ENCODE measurements at places on chromosomes 3 and 15. TPM values are rescaled to one million over a fixed set of nuclear protein-coding genes. Genes with fewer than 3 reads are reported as not detected.
A peak's percentile ranks its signal among the peaks of the same experiment; 100 is the strongest.

DNA sequence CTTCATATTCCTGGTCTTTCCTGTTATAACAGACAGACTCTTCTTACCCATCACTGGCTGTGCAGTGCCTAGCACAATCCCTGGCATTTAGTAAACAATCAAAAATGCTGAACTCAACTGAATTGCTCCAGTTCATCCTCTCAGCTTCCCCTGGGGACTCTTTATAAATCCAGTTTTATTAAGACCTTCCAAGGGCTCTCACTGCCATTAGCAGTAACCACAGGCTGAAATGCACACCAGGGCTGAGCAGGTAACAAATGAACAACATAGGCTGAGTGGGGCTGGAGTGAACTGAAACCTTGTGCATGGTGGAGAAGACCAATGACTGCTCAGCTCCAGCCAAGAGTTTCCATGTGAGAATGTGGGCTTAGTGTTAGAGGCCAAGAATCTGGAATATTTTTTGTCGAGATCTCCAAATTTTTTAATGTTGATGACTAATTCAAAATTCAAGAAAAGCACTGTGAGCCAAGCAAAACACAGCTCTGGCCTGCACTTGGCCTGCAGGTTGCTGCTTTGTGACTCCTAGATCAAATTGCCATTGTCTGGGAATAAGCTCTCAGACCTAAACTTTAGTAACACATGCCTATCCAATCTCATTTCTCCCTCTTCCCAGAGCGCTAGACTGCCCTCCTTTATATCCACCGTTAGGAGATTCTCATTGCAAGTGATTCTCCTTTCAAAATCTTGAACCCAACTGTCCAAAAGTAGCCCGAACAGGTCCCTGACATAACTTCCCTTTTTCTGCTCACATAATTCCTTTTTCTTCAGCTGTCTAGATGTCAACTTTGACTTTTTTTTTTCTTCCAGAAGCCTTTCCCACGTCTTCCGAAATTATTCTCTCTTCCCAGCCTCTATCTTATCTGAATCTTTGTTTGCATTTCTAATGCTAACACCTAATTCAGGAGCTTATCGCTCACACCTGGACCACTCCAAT, 7.4 kb downstream of the SQOR start:
- no peak for DNase-seq

- DNase-seq: no peak
These were observed 48.3 kb downstream of the NPTN start for GRCh38 chr15:73584699-73585420.

Gene ITPKA
- total RNA-seq: 0.20 TPM

DNA sequence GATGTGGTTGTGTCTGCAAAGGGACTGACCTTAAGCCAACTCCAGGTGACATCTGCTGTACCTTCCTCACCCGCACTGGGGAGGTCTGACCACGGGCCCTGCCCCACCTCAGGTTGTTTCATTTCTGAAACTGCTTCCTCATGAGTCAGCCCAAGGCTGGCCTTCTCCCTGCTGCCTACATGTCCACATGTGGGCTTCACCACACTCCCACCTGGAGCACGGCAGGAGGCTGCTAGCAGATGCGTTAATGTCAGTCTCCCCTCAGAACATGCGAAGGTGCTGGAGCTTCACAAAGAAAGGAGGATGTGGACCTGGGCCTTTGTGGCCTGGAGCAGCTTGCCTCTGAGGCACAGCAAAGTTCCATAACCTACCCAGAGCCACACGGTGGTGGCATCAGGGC, 69.4 kb upstream of the PLXNA1 start:
- DNase-seq: no peak

Gene CPOX
- total RNA-seq: 15.7 TPM

- DNase-seq: no peak
These were observed 5.2 kb downstream of the ESYT3 start for GRCh38 chr3:138439646-138440045.

DNA sequence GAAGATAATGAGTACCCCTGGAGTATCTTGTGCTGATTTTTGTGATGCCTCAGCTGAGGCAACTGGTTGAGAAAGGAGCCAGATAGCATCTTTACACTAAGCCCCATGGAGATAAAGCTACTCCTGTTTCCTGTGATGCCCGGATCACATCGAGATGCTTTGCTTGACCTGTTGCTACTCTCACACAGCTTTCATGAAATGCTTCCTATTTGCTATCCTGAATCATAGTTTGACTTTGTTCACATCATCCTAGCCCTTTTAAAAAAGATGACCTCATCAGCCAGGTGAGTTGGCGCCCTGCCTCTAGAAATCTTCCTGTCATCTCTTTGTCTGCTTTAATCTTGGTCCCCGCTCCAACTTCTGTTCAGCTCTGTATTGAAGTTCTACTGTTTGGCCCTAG, 409.6 kb upstream of the TBL1XR1 start:
- DNase-seq: peak; percentile 40

DNA sequence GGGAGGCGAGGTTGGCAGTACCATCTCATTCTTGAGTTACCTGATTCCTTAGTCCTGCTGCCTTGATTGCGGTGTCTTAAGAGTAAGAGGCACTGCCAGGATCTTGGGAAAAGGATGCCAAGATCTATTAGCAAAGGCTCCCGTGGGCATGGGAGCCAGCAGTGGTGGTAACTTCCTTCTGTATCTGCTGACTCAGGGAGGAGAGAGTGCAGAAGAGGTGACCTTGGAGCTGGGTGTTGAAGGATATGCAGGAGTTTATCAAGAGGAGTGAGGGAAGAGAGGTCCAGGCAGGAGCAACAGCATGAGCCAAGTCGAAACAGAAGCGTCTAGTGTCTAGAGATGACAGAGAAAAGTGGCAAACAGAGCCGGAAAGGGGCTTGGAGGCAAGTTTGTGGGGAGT, 4.5 kb downstream of the MESP2 start:
- no peak for DNase-seq

GRCh38 chr15:84798436-84798946, 18.7 kb upstream of the ALPK3 start:
- DNase-seq: no peak

Gene CMTM7
- total RNA-seq: 24.6 TPM

GRCh38 chr3:125024817-125025216, 31.0 kb downstream of the HEG1 start:
- peak; percentile 71 for DNase-seq

All from lung microvascular endothelial cell (primary cell).